Urinary bladder (tissue), 4 donors: ENCODE measurements at places on chromosomes 1 and 21. TPM values are rescaled to one million over a fixed set of nuclear protein-coding genes. Genes with fewer than 3 reads are reported as not detected.

GRCh38 chr1:25541889-25542658 is 1.3 kb upstream of the LDLRAP1 start:
- DNase-seq: no peak

GRCh38 chr1:27476237-27476636 is 13.7 kb downstream of the WASF2 start:
- no peak for DNase-seq

DNA sequence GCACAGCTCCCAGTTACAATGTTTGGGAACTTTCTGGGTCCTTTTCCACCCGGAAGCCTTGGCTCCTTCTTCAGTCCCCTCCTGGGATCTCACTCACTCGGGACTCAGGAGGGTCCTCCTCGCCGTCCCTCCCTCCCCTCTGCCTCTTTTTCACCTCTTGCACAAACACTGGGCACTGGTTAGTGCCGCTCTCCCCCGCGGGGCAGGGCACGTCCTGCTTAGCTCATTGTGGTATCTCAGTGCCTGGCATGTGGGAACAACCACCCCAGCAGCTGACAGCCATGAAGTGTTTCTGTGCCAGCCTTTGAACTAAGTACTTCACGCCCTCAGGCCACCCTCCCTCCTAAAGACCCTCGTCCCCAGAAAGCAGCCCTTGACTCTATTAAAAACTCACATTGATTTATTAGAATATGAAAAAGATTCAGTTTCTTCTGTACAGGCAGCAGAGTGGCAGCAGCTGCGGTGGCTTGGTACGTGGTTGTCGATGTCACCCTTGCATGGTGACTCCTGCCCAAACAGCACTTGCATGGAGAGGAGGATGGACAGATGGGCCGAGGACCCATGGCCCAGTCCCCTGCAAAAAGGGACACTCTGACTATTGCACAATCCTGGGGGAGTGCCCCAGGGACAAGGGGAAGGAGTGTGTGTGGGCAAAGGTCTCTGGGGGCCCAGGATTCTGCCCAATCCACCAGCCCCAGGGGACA is 56.3 kb downstream of the SLC9A1 start:
- DNase-seq: no peak

DNA sequence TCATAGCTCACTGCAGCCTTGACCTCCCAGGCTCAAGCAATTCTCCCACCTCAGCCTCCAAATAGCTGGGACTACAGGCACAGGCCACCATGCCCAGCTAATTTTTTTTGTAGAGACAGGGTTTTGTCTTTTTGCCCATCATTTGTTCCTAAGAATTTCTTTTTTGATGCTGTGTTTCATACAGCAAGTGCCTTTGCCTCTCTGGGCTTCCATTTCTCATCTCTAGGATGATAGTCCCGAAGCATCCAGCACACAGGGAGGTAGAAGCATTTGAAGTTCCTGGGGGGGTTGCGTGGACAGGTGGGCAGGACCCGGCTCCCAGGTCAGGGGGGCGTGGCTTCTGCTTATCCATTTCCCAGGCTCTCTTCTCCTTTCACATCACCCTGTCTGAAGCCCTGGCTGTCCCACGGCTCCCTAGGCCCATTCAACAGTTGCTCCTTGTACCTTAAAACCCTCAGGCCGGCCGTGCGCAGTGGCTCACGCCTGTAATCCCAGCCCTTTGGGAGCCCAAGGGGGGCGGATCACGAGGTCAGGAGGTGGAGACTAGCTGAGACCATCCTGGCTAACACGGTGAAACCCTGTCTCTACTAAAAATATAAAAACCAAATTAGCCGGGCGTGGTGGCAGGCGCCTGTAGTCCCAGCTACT is 3.4 kb downstream of the ATP13A2 start:
- DNase-seq: no peak

- DNase-seq: no peak
These were observed 10.8 kb downstream of the AGT start for GRCh38 chr1:230702934-230703678.

DNA sequence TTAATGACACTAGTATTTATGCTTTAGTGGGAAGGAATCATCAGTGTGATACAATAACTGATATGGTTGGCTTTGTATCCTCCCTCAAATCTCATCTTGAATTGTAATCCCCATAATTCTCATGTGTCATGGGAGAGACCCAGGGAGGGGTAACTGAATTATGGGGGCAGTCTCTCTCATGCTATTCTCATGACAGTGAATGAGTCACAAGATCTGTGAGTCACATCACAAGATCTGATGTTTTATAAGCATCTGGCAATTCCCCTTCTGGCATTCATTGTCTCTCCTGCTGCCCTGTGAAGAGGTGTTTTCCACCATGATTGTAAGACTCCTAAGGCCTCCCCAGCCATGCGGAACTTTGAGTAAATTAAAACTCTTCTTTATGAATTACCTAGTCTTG is 1760.3 kb downstream of the NCAM2 start:
- no peak for DNase-seq

GRCh38 chr1:16630661-16631247 is 17.4 kb upstream of the NBPF1 start:
- no peak for DNase-seq

DNA sequence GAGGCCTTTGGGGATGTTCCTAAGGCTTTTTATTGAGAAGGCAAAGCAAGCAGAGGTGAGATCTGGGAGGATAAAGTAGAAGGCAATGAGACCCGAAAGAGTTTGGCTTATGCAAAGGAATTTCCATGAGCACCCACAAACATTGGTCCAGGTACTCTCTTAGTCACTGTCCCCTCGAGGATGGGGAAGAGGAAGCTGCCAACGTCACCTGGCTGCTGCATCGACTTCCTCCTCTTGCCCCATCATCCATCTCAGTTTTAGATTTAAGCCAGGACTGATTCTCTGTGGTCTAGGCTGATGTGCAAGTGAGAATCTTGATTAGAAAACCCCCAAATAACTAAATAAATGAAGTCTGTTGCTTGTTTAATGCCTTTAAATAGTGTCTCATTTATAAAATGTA is 28.7 kb downstream of the RUNX1 start:
- no peak for DNase-seq

DNA sequence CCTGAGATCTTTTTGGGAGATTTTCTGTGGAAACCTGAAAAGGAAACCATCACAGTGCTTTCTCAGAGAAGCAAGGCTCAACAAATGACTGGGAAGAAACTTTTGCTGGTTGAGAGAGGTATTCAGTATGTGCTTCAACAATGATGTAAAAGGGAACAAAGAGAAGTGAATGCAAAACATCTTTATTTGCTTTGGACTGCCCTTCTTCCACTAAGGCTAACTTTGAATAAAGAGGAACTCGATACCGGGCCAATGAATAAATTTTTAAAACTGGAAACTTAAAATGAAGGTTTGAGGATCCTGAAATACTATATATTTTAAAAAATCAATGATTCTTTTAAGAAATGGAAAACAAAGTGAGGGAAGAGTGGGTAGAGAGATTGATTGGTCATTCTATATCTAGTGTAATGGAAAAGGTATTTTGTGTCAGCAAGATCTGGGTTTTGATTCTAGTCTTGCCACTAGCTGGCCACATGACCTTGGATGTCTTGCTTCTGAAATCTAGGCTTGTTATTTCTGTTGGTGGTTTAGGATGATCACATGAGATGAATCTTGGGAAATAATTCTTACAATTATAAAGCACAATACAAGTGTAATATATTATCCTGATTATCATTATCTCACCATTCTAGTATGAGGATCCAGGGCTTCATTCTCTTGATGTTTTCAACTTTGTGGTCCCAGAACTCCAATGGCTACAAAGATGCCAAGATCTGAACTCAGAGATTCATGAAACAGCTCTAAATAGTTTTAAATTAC is 34.6 kb upstream of the APOBEC4 start:
- no peak for DNase-seq

GRCh38 chr1:74161497-74161896 is 36.5 kb downstream of the LRRIQ3 start:
- DNase-seq: no peak

GRCh38 chr1:158793604-158794003 is 12.6 kb upstream of the OR6N2 start:
- DNase-seq: no peak

GRCh38 chr21:40967771-40968170 is 120.8 kb upstream of the DSCAM start:
- no peak for DNase-seq

DNA sequence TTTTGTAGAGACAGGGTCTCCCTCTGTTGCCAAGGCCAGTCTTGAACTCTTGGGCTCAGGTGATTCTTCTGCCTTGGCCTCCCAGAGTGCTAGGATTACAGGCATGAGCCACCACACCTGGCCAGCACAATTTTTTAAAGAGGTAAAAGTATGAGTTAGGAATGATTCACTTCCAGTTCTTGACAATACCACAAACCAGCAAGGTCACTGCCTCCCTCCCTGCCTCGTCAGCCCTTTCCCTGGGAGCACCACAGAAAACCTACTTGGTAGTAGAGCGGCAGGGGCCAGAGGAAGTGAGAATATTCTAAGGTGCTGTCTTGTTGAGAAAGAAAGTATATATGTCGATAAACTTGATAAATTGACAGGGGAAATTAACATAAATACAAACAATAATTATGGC is 10.8 kb upstream of the CDA start:
- no peak for DNase-seq

GRCh38 chr1:31871703-31872102 is 55.9 kb upstream of the SPOCD1 start:
- no peak for DNase-seq

DNA sequence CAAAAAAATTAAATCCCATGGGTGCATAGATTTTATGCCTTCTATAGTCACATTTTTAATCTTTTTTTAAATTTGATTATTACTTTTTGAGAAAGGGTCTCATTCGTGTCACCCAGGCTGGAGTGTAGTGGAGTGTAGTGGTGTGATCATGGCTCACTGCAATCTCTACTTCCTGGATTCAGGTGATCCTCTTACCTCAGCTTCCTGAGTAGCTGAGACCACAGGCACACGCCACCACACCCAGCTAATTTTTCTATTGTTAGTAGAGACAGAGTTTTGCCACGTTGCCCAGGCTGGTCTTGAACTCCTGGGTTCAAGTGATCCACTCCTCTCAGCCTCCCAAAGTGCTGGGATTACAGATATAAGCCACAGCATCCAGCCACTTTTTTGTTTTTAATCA is 10.4 kb downstream of the CBR3 start:
- DNase-seq: no peak

DNA sequence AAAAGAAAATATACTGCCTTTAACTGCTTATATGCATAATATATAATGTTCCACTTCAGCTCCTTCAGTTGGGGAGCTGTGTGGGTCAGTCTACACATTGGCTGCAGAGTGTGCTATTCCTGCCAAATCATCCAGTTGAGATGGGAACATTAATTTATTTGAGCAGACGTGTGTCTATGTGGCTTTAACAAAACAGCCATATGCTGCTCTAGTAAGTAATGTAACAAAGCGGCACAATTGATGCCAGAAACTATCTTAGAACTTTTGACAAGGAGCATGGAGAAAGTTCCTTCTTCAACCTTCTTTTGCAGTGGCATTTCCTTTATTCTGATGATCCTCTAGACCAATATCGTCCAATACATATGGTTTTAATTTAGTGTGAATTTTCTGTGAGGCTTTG is 285.9 kb upstream of the C1orf87 start:
- DNase-seq: no peak

The MFSD2A gene
- total RNA-seq: 0.95 TPM

The AMY1A gene
- not detected for total RNA-seq

The CA6 gene
- total RNA-seq: not detected

The EFNA1 gene
- total RNA-seq: 31.1 TPM

The FBLIM1 gene
- 28.8 TPM for total RNA-seq

The LCE1A gene
- not detected for total RNA-seq

The ODF2L gene
- 122 TPM for total RNA-seq
